Inflammatory macrophage treated with lipopolysaccharide for 1 hour (primary cell): ENCODE measurements at places on chromosomes 1 and 21.

- DNase-seq: no peak
Measured at GRCh38 chr1:209456878-209457277, 126.6 kb upstream of the CAMK1G start.

DNA sequence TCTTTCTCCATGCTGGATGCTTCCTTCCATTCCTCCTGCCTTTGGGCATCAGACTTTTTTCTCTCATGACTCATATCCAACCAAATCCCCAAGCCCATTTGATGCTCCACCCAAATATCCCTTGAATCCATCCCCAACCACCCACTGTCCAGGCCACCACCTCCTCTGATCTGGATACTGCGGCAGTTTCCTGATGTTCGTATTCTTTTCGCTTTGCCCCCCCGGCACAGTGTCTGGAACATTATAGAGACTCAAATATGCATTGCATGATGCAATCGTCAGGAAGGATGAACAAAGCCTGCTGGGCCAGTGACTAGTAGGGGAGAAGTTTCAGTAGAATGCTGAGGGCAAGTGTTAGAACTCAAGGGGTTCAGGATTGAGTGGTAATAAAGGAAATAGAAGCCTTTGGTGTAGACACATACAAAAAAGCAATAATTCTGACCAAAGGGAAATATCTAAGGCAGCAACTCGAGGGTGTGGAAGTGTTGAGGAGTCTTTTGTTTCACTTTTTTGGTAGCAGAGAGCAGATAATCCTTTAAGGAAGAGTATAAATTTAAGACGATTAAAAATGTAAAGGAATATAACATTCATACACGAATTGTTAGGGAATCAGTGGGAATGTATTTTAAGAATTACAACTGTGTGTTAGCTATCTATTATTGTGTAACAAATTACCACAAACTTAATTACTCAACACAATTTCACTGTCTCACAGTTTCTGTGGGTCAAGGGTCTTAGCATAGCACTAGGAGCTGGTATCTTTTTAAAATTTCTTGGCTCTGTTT, 7.5 kb downstream of the S100A11 start:
- DNase-seq: peak; percentile 73

DNA sequence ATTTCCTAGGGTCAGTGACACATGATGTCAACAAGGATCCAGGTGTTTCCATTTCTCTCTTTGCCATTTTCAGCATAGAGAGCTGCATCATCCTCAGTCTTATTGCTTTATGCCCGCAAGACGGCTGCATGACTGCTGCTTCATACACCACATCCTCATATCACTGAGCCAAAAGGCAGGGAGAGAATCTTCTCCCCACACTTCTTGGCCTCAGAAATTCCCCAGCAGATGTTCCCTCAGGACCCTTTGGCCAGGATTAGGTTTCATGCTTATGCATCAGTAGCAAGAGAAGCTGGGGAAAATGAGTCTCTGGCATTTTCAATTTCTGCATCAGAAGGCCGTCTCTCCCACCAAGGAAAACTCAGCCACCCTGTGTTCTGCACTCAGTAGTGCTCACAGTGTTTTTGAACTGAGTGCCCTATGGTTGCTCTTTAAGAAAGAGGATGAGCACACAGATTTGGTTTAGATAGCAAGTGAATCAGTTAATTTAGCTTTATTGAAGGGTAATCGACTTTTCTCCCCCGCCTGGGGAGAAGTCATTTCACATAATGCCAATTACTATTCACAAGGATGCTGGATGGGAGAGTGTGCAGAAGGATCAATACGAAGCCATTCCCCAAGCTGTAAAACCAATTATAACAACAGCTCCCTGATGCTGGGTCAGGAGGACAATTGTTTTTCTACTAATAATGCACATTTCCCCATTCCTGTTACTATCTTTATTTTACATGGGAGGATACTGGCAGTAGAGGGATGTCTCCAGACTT, 360.2 kb downstream of the HHIPL2 start:
- DNase-seq: no peak

- DNase-seq: peak; percentile 13
Measured at GRCh38 chr1:21051177-21051825, 125.4 kb downstream of the EIF4G3 start.

DNA sequence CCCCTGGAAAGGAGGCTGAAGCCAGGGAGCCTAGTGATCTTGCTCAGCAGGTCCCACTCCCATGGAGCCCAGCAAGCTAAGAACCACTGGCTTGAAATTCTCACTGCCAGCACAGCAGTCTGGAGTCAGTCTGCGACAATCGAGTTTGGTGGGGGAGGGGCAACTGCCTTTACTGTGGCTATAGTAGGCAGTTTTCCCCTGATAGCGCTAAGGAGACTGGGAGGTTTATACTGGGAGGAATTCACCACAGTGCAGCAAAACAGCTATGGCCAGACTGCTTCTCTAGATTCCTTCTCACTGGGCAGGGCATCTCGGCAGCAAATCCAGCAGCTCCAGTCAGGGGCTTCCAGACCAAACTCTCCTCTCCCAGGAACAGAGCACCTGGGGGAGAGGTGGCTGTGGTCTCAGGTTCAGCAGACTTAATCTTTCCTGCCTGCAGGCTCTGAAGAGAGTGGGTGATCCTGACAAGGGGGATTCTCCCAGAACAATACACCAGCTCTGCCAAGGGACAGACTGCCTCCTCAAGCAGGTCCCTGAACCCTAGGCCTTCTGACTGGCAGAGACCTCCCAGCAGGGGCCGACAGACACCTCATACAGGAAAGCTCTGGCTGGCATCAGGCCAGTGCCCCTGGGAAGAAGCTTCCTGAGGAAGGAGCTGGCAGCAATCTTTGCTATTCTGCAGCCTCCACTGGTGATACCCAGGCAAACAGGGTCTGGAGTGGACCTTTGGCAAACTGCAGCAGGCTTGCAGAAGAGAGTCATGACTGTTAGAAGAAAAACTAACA, 548.5 kb upstream of the NEGR1 start:
- no peak for DNase-seq

DNA sequence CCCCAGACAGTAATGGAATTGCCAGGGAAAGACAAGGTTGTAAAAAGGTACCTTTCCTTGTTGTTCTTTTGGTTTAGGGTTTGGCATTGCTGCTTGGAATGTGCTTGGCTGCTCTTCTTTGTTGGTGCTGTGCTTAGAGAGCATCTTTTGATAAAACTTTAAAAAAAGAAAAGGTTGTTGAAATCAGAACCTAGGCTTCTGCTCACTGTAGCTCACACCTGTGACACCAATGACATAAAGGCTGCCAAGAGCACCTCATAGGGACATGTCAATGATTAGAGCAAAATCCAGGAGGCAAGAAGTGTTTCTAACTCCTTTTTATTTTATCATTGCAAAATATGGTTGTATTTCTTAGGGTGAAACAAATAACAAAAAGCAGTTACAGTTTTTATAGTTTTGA, 28.9 kb downstream of the CLEC20A start:
- DNase-seq: no peak

DNA sequence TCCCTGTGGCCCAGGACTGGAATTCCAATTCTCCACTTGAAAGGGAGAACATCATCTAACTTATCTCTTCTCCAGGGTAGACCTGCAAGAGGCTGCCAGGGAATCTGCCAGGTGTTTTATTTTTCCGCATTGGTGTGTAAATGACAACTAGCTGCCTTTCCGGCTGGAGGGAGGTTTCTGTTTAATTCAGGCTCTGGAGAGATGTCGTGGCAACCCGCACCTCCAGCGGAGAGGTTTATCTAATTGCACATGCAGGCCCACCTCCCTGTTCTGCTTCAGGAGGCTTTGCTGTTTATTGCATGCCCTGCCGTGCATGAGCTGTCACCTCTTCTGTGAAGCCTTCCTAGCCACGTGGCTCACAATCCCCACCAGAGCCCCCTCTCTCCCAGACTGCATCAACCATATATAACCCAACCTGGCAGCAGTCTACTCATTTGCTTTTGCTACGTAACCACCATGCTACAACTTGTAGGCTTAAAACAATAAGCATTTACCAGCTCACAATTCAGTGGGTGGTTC, 151.6 kb downstream of the C1orf94 start:
- DNase-seq: no peak
